ENCODE measurements at places on chromosomes 12 and 14. TPM values are rescaled to one million over a fixed set of nuclear protein-coding genes. Genes with fewer than 3 reads are reported as not detected.

Gene TGM1
- 1.0 TPM for total RNA-seq

Gene CLEC2A
- total RNA-seq, result not detected

Gene SLC5A8
- total RNA-seq, result not detected

Gene KRT2
- total RNA-seq, result not detected

Gene HCFC2
- total RNA-seq, result 4.5 TPM

Gene PPP4R4
- total RNA-seq, result 0.50 TPM

Gene LAG3
- 2.1 TPM for total RNA-seq

Gene JDP2
- total RNA-seq, result 22.9 TPM

Gene SLC39A2
- total RNA-seq, result 0.09 TPM

Gene ANO2
- 0.05 TPM for total RNA-seq

Gene TMEM119
- total RNA-seq, result 0.16 TPM

Gene GPR135
- 1.1 TPM for total RNA-seq

Gene PZP
- total RNA-seq, result not detected

Gene FGF6
- not detected for total RNA-seq

Gene SSPN
- 0.91 TPM for total RNA-seq

Gene B4GALNT1
- total RNA-seq, result 42.6 TPM

Gene CD163
- 0.15 TPM for total RNA-seq

Data from A549 treated with GW870086 at 1 μM for 4 hours (cell line).